NCI-H2227 treated with DMSO at 0.1 percent for 48 hours (cell line): ENCODE measurements at places on chromosomes 3 and 15.

DNA sequence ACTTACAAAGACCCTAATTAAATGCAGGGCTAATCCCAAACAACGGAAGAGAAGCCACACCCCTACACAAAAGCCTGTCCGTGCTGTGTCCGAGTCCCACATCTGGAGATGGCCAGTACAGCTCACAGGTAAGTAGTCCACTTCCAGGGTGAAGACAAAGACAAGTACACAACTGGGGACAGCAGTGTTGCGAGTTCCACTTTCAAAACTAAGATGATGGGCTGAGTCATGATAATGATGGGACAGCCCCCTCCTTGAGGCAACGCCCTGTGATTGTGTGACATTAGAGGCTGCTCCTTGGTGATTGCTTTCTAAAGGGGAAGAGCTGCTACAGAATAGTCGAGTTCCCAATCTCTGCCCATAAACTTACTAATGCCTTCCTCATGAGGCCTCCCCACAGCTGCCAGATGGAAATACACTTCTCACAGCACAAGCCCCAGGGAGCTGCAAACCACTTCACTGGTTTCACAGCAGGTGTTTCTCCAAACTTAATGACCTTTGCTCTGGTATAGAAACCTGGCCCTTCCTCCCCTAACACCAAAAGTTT, 27.6 kb downstream of the RFT1 start:
- no peak for DNase-seq

DNA sequence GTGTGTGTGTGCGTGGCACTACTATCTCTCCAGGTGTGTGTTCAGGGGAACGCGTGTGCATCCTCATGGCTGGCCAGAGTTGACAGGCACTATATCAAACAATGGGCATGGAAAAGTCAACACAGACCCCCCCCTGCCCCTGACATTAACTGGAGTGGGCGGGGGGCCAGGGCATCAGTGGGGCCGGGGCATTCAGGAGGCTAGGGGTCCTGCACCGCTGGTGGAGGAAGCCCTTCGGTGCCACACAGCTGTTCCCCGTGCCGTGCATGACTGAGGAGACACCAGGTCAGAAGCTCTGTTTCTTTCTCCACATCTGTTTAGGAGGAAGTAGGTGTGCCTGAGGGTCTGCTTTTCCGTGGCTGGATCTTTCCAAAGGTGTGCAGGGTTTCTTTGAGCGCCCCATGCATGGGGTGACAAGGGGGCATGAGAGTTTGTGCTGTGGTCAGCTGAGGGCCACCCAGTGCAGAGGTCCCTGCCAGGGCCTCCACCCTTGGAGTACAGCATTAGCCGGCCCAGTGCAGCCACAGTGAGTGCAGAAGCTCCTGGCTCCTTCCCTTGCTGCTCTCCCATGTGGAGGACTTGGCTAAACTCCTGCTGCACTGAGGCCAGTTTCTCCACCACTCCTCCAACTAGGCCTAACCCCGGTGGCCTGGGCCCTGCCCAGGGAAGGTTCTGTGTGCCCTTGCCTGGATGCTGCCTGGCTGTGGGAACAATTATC, 7.5 kb downstream of the C3orf22 start:
- DNase-seq, result no peak

DNA sequence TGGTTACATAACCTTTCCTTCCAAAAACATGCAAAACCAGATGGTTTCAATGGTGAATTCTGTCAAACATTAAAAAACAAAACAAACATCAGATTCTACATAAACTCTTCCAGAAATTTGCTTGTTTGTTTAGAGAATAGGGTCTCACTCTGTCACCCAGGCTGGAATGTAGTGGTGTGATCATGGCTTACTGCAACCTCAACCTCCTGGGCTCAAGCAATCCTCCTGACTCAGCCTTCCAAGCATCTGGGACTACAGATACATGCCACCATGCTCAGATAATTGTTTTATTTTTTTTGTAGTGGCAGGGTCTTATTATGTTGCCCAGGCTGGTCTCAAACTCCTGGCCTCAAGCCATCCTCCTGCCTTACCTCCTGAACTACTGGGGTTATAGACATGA, 36.1 kb downstream of the FBXL2 start:
- no peak for DNase-seq

- no peak for DNase-seq
Observed at GRCh38 chr3:117989982-117990381, 1044.7 kb downstream of the IGSF11 start.

GRCh38 chr15:91710080-91710698, 143.3 kb upstream of the SLCO3A1 start:
- no peak for DNase-seq

- DNase-seq, result no peak
Observed at GRCh38 chr3:147356909-147357900, 49.1 kb downstream of the ZIC4 start.

GRCh38 chr15:69593488-69593887, 140.9 kb downstream of the RPLP1 start:
- no peak for DNase-seq

GRCh38 chr3:79140708-79141107, 627.1 kb downstream of the ROBO1 start:
- no peak for DNase-seq

GRCh38 chr3:168620854-168621253, 525.1 kb upstream of the GOLIM4 start:
- DNase-seq, result no peak

GRCh38 chr3:48591436-48591835, 3.7 kb downstream of the COL7A1 start:
- DNase-seq, result no peak

DNA sequence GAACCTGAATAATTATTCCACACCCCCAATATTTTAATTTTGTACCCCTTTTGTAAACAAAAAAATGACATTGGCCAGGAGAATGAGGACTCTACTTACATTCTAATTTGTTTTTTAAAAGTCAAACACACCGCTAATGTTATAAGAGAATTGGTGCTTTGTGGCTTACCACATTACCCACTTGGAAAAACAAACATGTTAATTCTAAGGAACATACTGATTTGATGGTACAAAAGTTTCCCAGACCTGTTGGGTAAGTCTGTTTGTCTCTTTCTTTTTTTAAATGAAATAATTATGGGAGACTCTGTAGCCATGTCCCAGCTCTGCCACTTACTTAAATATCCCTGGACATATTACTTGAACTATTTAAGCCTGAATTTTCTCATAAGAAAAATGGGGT, 352.5 kb upstream of the C2CD4B start:
- DNase-seq, result no peak

DNA sequence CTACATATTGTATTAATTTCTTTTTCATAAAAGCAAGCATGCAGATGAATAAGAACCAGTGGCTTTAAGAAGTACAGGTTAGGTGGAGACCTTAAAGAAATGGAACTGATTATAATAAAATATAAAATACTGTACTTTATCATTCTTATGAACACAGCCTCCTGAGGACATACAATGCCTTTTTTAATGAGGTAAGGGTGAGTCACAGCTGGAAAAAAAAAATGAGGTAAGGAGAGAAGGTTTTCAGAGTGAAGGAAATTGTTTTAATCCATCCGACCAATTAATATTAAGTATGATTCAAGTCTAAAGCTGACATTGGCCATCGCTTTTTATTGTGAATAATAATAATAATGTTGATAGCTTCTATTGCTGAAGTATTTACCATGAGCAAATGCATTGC, 170.3 kb upstream of the SOX2 start:
- DNase-seq, result no peak

DNA sequence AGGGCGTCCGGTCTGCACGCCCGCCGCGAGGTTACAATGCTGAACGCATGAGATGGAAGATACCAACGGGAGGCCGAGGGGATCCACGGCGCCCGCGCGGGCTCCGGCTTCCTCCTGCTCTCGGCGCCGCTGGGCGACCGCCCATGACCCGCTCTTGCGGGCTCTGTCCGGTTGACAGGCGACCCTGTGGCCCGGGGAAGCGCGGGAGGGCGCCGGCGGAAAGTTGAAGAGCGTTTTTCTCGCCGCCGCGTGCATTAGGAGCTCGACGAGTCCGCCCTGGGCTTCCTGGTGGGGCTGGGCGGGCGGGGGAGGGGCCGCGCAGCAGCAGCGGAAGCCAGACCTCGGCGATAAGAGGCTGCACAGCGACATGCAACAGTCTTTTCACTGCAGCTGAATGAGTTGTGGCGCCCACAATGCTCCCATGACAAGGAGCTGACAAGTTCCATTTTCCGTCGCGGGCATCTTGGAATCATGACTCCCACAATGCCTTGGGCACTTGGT, at the start of gene MBNL1:
Gene MBNL1, plus strand, starts transcription at position 375 of the 501 bp plus-strand sequence. CDS start 31,265 bp downstream, outside the sequence.
- DNase-seq, result peak; percentile 77
